ENCODE measurements at places on chromosomes 13 and 19.

GRCh38 chr13:58467176-58467575 lies 835.6 kb downstream of the PCDH17 start:
- no peak for DNase-seq

GRCh38 chr13:113638173-113638746 lies 19.7 kb downstream of the ATP4B start:
- no peak for DNase-seq

DNA sequence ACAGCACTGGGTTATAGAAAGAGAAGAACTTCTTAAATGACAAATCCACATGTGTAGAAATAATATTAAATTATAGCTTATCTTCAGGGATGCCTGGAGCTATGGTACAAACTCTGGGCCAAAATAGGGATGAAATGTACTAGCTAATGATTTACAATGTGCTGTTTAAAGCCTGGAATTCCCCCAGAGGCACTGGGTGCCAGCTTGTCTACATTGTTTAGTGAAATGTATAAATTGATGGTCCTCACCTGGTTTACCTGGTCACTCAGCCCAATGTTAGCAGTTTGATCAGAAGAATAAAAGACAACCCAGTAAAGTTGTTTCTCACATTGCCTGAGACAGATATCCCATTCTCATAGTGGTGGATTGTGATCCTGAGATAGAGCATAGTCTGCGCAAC lies 597.2 kb downstream of the DIAPH3 start:
- no peak for DNase-seq

- DNase-seq, result no peak
These were observed 1.1 kb upstream of the LMTK3 start for GRCh38 chr19:48512504-48513288.

GRCh38 chr13:108342369-108343289 lies 73.1 kb downstream of the TNFSF13B start:
- DNase-seq, result no peak
